Renal cortex interstitium (tissue), 15 donors: ENCODE measurements at places on chromosomes 13 and 19. TPM values are rescaled to one million over a fixed set of nuclear protein-coding genes. Genes with fewer than 3 reads are reported as not detected.

ZNF791 gene
- polyA plus RNA-seq = 26.7 TPM

KLK4 gene
- not detected for polyA plus RNA-seq

DCAF15 gene
- 35.7 TPM for polyA plus RNA-seq

SOX1 gene
- polyA plus RNA-seq = not detected

SMIM44 gene
- 0.22 TPM for polyA plus RNA-seq

S1PR2 gene
- 13.0 TPM for polyA plus RNA-seq

NLRP7 gene
- polyA plus RNA-seq = not detected

MEIOSIN gene
- not detected for polyA plus RNA-seq
